Large intestine (tissue), 12 donors: ENCODE measurements at places on chromosomes 2 and 18.

GRCh38 chr2:30732376-30732775 is 74.9 kb downstream of the CAPN13 start:
- no peak for DNase-seq

- DNase-seq, result no peak
Measured at GRCh38 chr2:228938629-228939028, 332.5 kb downstream of the PID1 start.

GRCh38 chr2:19214682-19215391 is 143.6 kb downstream of the OSR1 start:
- DNase-seq, result no peak

DNA sequence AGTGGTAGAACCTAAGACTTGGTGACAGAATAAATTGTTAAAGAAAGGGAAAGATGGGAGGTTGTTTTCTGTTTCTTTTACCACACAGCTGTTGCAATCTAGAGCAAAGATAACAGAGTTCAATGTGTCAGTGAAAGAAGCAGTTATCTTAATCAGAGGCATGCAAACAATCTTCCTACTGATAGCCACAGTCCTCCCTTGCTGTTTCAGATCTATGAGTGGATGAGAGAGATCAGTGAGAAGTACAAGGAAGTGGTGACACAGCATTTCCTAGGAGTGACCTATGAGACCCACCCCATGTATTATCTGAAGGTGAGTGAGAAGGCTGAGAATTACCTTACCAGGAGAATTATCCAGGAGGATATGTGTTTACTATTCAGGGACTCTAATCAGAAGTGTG is 15.9 kb downstream of the CPO start:
- peak; percentile 92 for DNase-seq

DNA sequence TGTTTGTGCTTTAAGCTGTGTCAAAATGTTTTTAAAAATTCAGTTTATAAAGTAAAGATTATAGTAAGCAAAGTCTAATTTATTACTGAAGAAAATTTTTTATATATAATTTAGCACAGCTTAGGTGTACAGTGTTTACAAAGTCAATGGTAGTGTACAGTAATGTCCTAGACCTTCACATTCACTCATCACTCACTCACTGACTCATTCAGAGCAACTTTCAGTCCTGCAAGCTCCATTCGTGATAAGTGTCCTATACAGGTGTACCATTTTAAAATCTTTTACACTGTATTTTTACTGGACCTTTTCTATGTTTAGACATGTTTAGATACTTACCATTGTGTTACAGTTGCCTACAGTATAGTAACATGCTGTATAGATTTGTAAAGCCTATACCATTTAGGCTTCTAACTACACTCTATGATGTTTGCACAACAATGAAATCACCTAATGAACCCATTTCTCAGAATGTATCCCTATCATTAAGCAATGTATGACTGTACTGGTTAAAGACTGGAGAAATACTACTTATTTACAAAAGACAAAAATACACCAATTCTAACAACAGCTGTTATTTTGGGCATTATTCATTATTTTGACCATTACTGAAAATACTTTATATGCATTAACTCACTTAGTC is 95.1 kb downstream of the STRN start:
- DNase-seq, result no peak

- DNase-seq, result no peak
Measured at GRCh38 chr2:170917957-170918356, 11.1 kb upstream of the GORASP2 start.

DNA sequence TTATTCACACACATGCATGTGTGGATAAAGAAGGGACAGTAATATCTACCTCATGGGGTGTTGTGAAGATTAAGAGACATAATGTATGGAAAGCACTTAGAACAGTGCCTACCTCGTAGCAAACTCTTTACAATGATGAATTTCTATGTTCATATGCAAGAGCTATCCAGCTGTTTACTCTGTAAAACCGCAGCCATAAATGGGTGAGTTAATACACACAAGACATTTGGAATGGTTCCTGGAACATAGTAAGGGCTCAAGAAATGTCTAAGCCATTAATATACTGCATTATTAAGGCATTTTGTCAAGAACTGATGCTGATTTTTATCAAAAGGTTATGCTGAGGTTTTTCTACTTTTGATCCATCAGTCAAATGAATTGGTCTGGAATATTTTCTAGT is 1076.2 kb downstream of the TSN start:
- DNase-seq, result no peak

- DNase-seq, result no peak
Measured at GRCh38 chr2:2503864-2504418, 172.9 kb upstream of the MYT1L start.

DNA sequence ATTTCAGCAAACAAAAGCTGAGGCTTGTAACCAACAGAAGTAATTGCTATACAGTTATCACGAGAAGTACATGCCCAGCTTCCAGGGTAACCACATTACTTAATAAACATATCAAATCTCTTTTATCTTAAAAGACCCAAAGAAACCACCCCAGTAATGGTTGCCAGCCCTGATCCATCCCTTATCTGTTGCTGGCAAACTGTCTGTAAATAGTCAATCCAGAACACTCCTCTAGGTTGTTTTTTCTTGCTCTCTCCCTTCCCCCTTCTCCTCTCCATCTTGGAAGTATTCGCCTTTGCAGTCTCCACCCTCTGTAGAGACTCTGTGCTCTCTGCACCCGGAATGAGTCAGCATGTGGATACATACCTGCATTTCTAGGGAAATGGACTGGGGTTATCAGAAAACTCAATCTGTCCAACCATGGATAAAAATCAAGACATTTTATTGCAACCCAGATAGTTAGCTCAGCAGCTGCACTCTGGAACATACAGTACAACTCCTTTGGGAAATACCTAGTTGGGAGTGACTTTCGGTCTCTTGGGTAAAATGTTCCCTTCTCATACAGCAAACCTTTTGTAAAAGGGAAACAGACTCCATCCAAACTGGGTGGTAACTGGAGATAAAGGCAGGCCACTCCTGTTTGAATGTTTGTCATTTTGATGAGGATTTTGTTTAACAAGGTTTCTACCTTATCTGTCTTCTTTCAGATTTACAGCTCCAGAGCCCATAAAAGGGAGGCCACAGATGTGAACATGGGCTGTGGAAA is 123.5 kb upstream of the FOSL2 start:
- DNase-seq, result peak; percentile 96

GRCh38 chr2:174121175-174121574 is 127.2 kb downstream of the OLA1 start:
- no peak for DNase-seq

DNA sequence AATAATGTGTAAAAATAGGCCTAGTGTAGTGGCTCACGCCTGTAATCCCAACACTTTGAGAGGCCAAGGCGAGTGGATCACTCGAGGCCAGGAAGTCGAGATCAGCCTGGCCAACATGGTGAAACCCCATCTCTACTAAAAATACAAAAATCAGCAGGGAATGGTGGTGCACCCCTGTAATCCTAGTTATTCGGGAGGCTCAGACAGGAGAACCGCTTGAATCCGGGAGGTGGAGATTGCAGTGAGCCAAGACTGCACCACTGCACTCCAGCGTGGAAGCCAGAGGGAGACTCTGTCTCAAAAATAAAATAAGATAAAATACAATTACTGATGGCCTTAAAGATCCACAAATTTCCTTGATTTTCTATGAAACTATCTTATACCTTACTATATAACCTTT is 3.8 kb downstream of the ATF2 start:
- DNase-seq, result no peak

GRCh38 chr2:82256983-82257632 is 1952.6 kb upstream of the LRRTM1 start:
- no peak for DNase-seq

GRCh38 chr2:204407204-204408014 is 137.9 kb upstream of the PARD3B start:
- DNase-seq, result peak; percentile 90

DNA sequence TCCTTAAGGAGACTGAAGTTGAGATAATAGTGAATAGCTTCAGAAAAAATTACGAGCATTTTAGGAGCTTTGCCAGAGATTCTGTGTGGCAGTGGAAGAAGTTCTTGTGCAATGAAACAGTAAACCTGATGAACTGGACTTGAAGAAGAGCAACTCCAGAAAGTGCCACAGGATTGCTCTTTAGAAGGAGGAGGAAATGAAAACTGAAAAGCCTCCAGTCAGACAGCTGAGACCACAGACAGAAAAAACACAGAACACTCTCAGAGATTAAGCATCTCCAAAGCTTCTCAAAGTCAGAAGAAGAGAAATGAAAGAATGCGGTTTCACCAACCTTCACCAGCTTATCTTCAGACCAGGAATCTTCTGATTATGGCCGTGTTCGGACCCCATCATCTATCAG is 329.7 kb upstream of the CNTNAP5 start:
- DNase-seq, result no peak

DNA sequence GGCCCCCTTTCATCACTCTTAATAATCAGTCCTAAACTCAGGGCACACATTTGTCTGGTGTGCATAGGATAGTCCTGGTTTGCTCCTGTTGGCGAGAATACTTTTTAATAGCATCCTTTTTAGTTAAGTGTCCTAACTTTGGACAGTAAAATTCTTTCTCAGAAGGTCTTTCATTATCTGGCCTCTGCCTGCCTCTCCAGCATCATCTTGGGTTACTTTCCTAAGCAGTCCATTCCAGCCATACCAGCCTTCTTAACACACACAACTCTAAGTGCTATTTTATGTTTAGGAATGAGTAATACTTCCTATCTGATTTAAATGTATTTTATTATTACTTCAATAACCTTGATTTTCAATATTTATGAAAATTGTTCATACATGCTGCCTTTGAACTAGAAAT is 151.0 kb downstream of the ACOXL start:
- no peak for DNase-seq

GRCh38 chr2:145203891-145204290 is 684.0 kb upstream of the ZEB2 start:
- DNase-seq, result no peak

GRCh38 chr2:883803-884748 is 66.6 kb upstream of the SNTG2 start:
- no peak for DNase-seq

DNA sequence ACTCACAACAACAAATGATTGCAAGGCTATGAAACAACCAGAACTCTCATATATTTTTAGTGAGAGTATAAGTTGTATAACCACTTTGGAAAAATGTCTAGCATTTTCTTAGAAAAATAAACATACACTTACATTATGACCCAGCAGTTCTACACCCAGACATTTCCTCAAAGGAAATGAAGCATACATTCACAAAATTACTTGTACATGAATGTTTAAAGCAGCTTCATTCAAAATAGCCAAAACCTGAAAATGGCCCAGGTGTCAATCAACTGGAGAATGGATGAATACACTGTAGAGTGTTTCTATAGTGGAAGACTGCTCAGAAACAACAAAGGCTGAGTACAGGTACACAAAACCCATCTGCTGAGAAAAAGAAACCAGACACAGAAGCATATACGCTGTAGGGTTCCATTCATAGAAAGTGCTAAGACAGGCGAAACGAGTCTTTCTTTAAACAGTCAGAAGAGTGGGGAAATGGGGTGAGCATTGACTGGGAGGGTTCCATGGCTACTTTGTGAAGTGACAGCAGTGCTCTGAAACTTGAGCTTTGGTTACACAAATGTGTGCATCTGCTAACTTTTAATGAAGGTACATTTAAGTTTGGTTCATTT is 799.0 kb downstream of the DCDC2C start:
- no peak for DNase-seq

GRCh38 chr18:26746826-26747475 is 118.6 kb downstream of the AQP4 start:
- no peak for DNase-seq

GRCh38 chr2:12778369-12778768 is 61.6 kb downstream of the TRIB2 start:
- no peak for DNase-seq

DNA sequence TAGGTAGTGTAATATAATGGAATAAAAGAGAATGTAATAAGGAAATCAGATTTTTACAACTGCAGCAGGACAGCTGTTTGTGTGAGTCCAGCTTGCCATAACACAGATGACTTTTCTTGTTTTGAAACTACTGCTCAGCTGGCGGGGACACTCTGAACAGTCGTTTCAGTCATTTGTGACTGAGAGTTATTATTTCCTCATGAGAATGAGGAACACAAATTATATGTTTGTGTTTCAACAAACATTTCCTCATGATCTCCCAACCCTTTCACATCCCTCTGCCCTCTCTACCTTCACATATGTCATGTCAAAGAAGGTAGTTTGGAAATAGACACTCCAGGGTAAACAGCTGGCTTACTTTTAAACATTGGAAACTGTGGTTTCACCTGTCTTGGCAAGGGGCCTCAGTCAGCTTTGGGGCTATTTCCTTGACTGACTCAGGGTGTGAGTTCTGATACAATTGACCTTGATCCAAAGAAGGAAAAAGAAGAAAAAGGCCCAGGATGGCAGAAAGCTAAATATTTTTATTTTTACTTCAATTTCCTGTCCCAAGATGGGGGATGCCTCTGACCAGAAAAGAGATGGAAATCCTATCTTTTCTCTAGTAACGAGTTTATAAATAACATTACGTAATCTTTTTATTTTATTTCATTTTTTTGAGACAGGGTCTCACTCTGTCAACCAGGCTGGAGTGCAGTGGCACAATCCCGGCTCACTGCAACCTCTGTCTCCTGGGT is 593 bp downstream of the SP140L start:
- DNase-seq, result no peak

- DNase-seq, result no peak
Measured at GRCh38 chr18:9926977-9927376, 13.2 kb downstream of the VAPA start.

DNA sequence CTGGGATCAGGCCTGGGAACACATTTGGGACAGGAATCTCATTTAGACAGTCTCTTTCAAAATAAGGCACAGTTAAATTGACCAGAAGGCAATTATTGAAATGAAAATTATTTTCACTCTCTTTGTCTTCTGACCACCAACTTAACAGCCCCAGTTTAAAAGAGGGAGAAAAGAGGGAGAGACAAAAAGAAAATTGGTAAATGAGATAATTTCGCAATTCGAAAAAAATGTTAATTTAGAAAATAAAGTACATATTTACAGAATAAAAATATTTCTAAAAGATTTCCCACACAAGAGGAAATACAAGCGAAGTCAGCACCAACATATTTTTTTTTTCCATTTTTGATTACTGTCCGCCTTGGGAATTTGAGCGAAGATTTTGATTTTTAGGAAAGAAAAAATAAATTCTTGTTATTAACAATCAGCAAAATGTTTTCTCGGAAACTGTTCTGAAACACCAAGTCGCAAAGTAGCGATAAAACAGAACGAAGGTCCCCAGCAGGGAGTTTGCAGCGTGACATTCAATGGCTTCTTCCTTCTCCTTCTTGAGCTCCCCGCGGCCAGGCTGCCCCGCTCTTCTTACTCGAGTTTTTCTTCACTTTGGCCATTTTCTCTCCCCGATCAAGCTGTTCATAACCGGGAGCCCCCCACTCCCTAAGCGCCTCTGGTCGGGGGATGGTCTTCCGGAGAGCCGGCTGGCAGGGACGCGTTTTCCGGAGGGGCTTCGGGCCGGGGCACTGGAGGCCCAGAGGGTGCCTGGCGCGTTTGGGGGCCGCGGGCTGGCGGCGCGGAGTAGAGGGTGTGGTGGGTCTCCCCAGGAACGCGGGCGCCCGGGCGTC is 5.0 kb downstream of the SP9 start:
- DNase-seq, result peak; percentile 41

GRCh38 chr18:58208207-58208932 is 164.3 kb downstream of the NEDD4L start:
- no peak for DNase-seq
